ENCODE measurements at places on chromosomes 5 and 9. TPM values are rescaled to one million over a fixed set of nuclear protein-coding genes. Genes with fewer than 3 reads are reported as not detected.

The SLC6A19 gene
- not detected for polyA plus RNA-seq

The TEK gene
- 20.4 TPM for polyA plus RNA-seq

GRCh38 chr5:154117050-154117449, 73.5 kb upstream of the GALNT10 start:
- DNase-seq: no peak

The NPR3 gene
- 3.9 TPM for polyA plus RNA-seq

DNA sequence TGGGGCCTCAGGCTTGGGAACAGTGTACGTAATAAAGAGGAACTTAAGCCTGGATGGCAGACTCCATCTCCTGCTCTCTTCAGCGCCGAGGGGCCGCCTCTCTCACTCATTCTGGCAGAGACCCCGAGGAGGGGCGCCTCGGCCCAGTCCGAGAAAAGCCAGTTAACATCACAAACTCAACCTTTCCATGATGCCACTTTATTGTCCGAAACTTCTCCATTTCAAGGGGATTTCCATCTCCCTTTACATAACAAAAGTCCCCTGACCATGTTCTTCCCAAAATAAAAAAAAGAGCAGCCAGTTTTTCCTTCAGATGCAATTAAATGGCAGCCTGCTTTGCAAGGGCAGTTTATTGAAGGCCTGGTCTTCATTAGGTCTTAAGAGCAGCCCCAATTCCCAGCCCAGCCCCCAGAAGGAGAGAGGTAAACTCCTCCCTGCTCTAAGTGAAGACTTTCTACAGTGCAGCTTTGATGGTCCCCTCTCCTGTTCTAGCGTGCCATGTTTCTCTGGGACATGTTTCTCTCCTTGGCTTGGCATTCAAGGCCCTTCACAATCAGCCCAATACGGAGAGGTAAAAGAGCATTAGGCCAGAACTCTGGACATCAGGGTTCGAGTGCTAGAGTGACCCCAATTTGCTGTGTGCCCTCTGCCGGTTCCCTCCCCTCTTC, 19.5 kb upstream of the RAB14 start:
- peak; percentile 29 for DNase-seq

The JADE2 gene
- 16.3 TPM for polyA plus RNA-seq

- no peak for DNase-seq
These were observed 27.0 kb downstream of the MRPL36 start for GRCh38 chr5:1772634-1773033.

The MUSK gene
- polyA plus RNA-seq: 0.22 TPM

DNA sequence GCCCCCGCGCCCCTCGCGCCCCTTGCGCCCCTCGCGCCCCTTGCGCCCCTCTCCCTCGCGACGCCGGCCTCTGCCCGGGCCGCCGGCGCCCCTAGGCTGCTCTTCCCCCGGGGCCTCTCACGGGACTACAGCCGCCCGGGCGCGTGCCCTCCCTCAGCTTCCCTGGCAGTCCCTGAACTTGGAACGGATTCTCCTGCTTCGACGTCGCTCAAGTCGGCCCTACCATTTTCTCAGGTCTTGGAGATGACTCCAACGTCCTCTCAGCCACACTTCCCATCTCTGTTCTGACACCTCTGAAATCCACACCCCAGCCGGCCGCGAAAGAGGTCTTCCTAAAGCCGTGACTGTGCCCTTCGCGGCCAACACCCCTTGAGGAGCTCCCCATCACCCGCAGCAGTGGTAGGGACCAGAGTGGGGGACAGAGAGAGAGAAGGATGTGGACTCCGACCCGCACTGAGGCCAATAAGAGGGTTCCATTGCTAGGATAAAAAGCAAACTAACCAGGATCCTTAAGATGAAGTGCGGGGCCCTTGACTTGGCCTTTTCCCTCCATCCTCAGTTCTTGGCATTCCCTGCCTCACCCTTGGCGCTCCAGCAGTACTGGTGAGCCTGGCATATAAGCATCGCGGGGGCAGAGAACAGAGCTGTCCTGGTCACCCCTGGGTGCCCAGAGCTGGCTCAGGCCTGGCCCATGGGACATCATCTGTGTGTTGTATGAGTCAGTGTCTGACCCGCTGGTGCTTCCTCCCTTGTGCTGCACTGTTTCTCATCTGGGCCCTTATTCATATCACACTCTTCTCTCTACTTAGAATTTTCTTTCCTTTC, 38.6 kb upstream of the GARNL3 start:
- DNase-seq: no peak

The RUFY1 gene
- 37.3 TPM for polyA plus RNA-seq

GRCh38 chr5:91219803-91220371, 163.2 kb downstream of the ARRDC3 start:
- DNase-seq: no peak

- no peak for DNase-seq
These were observed 58.3 kb upstream of the ANKRD33B start for GRCh38 chr5:10505517-10506095.

The ENTPD2 gene
- 0.53 TPM for polyA plus RNA-seq

The PCDHB11 gene
- polyA plus RNA-seq: 0.44 TPM

DNA sequence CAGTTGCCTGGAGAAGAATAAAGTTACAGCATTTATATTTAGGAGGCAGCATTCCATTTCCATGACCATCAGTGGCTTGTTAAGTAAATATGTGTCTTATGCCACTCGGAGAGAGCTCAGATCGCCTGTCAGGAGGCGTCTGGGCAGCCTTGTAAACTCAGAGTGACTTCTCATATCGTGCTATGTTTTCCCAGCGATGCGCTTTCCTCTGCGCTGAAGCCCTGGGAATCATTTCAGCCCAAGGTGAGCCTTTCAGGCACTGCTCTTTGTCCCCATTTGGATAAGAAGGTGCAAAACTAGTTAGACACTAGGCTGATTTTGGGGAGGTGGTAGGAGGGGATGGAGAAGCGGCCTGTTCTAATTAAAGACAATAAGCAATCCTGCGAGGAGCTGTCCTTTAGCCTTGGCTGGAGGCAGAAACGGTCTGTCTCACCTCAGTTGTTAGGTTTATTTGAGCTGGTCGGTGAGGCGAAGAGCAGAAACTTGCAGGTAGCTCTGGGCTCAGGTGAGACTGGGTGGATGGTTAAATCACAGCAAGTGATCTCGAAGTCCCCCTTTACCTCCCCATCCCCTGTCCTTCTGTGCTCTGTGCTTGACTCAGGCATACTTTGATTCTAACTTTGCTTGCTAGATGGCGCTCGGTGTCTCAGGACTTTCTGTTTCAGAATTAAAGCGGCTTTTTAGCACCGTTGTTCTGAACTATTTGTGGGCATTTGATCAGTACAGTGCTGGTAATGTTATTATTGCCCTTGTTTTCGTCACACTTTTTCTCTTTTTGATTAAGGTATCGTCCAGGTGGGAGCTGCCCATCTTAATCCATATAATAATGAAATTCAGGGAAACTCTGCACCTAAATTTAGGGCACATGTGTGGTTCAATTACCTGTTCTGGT, 24.6 kb downstream of the NR2F1 start:
- DNase-seq: peak; percentile 87

GRCh38 chr9:125241863-125242739, 958 bp upstream of the HSPA5 start:
- DNase-seq: no peak

The ENHO gene
- 1.4 TPM for polyA plus RNA-seq

DNA sequence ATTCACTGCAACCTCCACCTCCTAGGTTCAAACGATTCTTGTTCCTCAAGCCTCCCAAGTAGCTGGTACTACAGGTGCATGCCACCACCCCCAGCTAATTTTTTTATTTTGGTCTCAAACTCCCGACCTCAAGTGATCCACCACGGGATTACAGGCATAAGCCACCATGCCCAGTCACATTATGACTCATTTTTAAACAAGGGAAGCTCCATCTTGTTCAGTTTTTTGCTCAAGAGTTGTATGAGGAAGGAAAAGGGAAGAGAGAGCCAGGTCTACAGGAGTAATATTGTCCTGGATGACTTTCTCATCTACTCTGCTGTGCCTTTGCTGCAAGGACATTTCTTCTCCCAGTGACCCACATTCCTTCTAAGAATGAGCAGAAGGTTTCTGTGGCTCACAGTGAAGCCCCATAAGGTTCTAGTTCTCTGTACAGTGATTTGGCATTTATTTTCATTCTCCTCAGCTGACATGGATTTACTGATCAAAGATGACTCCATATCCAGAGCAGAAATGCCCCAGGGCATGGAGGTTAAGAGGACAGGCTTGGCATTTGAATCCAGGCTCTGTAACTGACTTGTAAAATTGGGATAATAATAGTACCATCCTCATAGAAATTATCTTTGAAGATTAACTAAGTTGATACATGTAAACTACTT, 153.5 kb downstream of the CDH6 start:
- no peak for DNase-seq

The OR1J2 gene
- polyA plus RNA-seq: not detected

DNA sequence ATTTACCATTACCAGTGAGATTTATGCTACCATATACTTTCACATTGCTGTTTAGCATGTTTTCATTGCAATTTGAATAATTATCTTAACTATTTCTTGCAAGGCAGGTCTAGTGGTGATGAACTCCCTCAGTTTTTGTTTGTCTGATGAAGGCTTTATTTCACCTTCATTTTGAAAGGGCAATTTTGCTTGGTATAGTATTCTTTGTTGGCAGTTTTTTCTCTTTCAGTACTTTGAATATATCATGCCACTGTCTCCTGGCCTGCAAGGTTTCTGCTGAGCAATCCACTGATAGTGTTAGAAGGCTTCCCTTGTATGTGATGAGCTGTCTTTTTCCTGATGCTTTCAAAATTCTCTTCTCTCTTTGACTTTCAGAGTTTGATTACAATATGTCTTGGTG, 188.0 kb downstream of the MARCHF11 start:
- no peak for DNase-seq

GRCh38 chr5:65867542-65868195, 58.7 kb upstream of the ERBIN start:
- DNase-seq: no peak

GRCh38 chr5:5751498-5751897, 329.0 kb downstream of the ICE1 start:
- no peak for DNase-seq

DNA sequence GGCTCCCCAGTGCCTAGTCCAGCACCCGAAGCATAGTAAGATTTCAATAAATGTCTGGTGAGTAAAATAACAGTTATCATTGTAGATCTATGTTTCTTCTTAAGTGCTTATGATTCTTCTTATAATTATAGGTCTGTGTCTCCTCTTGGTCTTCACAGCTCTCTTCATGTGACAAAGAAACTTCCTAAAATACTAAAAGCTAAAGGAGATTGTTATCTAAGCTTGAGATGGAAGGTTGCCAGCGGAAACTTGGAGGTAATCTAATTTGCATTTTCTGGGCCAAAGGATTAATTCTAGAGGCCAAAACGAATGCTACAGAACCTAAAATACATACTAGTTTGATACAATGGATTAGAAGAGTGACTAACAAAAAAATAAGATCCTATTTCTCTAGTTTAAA, 13.6 kb upstream of the ARHGAP26 start:
- DNase-seq: no peak

DNA sequence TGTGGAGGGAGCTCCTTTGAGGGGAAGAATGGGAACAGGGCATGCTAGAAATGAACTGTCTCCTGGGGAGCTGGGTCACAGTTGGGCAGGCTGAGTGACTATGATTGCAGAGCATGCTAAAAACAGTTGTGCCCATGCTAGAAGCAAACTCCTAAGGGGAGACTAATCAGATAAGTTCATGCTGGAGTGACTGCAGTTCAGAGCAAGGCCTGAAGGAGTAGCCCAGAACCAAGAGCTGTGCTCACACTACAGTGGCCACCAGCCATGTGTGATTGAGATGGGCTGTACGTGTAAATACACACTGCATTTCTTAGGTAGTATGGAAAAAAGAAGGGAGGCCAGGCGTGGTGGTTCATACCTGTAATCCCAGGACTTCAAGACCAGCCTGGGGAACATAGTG, 10.3 kb upstream of the AK1 start:
- DNase-seq: no peak

The FBXL17 gene
- 4.0 TPM for polyA plus RNA-seq

- DNase-seq: no peak
These were observed 14.4 kb upstream of the ZDHHC11 start for GRCh38 chr5:865168-865521.

The NEURL1B gene
- 5.1 TPM for polyA plus RNA-seq

DNA sequence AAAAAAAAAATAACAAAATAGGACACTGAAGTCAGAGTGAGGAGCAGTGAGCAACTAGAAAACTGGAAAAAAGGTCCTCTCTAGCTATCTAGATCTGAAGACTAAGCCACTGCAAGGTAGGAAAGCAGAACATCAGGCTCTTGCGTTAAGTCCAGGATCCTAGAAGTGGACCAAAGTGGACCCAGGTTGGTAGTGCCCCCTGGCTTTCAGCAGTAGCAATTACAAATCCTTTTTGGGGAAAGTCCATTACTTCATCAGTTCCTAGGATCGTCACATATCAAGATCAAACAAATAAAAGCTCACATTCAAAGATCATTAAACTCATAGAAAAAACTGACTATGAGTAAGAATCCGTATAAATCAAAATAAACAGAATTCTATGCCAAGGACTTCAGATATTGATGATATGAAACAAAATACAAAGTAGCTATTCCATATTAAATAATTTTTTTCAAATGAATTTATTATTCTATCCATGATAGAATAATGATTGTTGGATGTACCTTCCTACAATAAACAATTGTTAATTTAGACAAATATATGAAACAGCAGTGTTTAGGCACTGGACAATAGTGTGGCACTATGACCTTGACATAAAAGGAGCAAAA, 6.5 kb upstream of the RICTOR start:
- peak; percentile 40 for DNase-seq

The DIRAS2 gene
- 0.02 TPM for polyA plus RNA-seq

The LAMC3 gene
- polyA plus RNA-seq: 12.1 TPM

- DNase-seq: no peak
These were observed 351.5 kb downstream of the MED10 start for GRCh38 chr5:6026766-6027406.

DNA sequence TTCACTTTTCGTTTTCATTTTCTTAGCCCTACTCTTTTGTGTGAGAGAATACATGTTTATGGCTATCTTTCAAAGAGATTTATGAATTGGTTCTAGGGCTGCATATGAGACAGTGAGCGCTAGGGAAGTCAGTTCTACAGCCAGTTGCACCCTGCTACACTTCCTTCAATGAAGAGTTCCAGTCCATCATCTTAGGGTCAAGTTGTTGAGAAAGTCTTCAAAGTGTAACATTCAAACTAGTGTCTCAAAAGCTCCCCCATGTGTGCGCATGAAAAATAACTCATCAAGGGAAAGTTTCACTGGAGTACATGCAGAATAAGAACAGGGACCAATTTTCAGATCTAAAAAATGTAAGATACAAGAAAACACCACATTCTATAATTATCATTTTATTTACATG, 317.2 kb downstream of the DEPDC1B start:
- DNase-seq: no peak

Data from lung (tissue), 17 donors.